ENCODE measurements at places on chromosomes 12 and 14. TPM values are rescaled to one million over a fixed set of nuclear protein-coding genes. Genes with fewer than 3 reads are reported as not detected.

Gene C1QL4
- 0.12 TPM for polyA plus RNA-seq

Gene LIN7A
- polyA plus RNA-seq = 9.0 TPM

GRCh38 chr12:120495186-120495730 is 655 bp upstream of the DYNLL1 start:
- no peak for DNase-seq
- H3K4me3 ChIP-seq = peak overlapping the region; percentile 95
- peak overlapping the region; percentile 60 for H3K27ac ChIP-seq
- peaks cover 14% of the 10 kb centered on the region for H3K4me1 ChIP-seq
- peaks cover 13% of the 10 kb centered on the region for H3K36me3 ChIP-seq

GRCh38 chr14:48023881-48024280 is 348.5 kb upstream of the MDGA2 start:
- DNase-seq = no peak
- no peaks in the 10 kb centered on the region for H3K4me1 ChIP-seq
- H3K4me3 ChIP-seq = no peak overlapping the region
- H3K27me3 ChIP-seq = no peaks in the 10 kb centered on the region

- H3K36me3 ChIP-seq = peaks cover 4% of the 10 kb centered on the region
- no peak overlapping the region for H3K4me3 ChIP-seq
- no peaks in the 10 kb centered on the region for H3K27me3 ChIP-seq
Measured at GRCh38 chr12:62533755-62534107, 67.1 kb downstream of the MON2 start.

Gene KRT82
- polyA plus RNA-seq = not detected

- no peaks in the 10 kb centered on the region for H3K4me1 ChIP-seq
- peak overlapping the region; percentile 79 for H3K27ac ChIP-seq
- H3K27me3 ChIP-seq = peaks cover 3% of the 10 kb centered on the region
- peak; percentile 70 for DNase-seq
- no peaks in the 10 kb centered on the region for H3K36me3 ChIP-seq
- no peak overlapping the region for H3K4me3 ChIP-seq
Measured at GRCh38 chr14:100155049-100155621, 4.3 kb downstream of the DEGS2 start.

Measured in small intestine (tissue), 16 donors.